ENCODE measurements at places on chromosomes 11 and 22.

GRCh38 chr22:36946421-36947158 lies 33.2 kb downstream of the CSF2RB start:
- no peak for DNase-seq

DNA sequence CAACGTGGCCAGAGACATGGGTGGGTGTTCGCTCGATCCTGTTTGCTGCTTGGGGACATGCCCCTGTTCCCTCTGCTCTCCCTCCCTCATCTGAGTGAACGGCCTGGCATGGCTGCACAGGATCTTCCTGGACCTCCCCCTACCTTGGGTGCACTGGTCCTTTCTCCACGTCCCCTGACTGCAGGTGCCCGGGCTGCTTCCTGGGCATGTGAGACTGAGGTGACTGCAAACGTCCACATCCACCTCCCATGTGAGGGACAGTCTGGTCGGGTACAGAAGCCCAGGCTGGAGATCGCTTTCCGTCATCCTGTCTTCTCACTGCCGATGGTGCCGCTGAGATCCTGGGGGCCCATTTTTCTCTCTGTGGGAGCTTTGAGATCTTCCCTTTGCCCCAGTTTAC lies 11.8 kb downstream of the SULT4A1 start:
- no peak for DNase-seq

GRCh38 chr11:64207256-64208085 lies 950 bp downstream of the FERMT3 start:
- DNase-seq: peak; percentile 74

DNA sequence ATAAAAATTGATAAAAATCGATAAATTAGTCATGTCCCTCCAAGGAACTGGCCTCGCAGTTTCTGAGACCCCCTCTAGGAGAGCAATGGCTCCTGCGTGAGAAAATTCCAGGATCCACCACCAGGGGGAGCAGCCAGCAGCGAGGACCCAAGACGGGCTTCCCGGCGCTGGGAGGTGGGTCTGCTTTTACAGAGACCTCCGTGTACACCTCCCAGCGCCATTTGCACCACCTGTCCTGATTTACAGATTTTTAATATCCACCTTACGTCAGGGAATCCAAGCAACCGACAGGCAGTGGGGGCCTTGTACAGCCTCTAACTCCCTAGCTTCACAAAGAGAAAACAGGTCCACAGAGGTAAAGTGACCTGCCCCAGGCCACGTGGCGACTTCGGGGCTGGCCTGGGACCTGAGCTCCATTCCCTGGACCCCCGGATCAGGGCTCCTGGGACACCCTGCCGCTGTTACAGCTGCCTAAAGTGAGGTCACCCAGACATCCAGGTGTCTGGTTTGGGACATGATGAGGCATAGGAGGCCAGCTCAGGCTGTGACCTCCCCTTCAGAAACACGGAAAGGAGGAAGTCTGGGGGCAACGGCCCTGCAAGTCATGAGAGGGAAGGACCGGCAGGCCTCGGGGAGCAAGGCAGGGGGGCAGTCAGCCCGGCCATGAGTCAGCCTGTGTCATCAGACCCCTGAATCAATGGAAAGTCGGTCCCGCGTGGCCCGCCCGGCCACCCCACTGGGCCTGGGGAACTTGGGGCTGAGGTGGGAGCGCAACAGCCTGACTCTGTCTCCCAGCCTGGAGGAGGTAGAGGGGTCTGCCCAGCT lies 3.5 kb downstream of the OSM start:
- DNase-seq: peak; percentile 81

DNA sequence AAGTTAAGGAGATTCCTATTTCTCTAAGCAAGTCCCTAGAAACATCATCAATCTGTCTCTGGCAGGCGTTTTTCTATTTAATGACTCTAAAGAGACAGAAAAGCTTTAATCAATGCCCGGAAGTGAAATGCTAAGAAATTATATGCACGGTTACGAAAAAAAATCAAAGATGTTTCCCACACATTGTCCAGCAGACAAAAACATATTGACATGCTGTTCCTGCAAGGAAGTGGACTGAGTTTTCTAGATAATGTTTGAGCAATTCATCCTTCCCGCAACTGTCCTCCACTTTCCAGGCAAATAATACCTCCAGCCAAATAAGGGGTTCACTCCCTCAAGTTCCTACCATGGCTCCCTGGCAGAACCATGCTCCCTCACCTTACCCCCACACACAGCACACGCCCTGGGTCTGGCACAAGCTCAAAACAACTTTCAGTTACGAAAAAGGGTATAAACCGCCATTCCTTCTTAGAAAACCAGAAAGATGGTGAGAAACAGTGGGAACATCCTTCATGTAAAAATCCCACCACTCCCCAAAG lies 29.6 kb downstream of the GALNT18 start:
- no peak for DNase-seq

DNA sequence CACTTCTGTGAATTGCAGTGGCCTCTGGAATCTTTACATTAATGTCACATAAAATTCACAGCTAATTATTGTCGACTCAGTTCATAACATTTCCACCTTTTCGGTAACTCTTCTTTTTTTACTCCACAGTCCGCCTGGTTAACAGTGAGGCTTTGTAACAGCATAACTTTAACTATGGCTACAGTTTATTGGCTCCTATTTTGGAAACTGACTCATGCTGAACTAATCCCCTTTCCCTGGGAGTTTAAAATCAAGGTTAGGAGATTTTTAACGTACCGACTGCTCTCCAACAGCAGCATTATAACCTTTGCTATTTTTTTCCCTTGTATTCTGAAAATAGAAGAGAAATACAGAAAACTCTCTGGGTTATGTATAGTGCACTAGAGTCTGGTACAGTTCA lies 3.2 kb upstream of the POGLUT3 start:
- DNase-seq: no peak

- no peak for DNase-seq
These were observed 24.1 kb downstream of the CLMP start for GRCh38 chr11:123170929-123171328.

DNA sequence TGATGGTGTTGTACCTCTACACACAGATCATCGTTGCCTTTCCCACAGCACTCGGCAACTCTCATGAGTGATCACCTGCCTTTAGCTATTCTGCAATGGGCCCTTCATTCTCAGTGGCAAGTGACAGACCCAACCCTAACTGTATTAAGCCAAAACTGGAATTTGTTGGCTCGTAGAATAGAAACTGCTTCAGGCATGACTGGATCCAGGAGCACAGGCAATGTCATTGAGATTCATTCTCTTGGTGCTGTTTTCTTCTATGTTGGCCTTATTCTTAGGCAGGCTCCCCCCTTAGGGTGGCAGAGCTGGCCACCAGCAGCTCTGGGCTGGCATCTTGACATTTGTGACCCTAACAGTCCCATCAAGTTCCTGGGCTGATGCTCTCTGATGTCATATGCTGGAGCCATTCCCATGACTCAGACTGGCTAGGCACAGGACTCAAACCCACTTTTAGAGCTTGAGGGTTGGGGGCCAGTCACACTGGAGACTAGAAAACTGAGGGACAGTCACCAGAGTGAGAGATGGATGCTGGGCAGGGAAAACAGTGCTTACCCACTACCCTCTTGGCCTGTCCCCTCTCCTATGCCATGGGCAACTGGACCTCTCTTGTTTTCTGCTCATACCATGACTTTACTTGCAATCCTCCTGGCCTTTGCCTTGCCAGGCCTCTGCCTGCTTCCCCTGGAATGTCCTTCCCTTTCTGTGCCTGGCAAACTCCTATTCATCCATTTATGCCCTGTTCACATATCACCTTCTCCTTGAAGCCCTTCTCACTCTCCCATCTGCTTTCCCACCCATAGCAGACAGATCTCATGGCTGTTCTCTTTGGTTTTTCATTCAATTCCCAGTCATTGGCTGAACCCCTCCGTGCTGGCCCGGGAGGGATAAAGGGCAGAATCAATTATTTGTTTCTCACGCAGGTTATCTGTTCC lies 7.1 kb upstream of the CDC42EP2 start:
- DNase-seq: no peak

- no peak for DNase-seq
These were observed 12.5 kb upstream of the PEX26 start for GRCh38 chr22:18065256-18065655.

GRCh38 chr11:10388574-10388973 lies 66.5 kb upstream of the AMPD3 start:
- DNase-seq: no peak

DNA sequence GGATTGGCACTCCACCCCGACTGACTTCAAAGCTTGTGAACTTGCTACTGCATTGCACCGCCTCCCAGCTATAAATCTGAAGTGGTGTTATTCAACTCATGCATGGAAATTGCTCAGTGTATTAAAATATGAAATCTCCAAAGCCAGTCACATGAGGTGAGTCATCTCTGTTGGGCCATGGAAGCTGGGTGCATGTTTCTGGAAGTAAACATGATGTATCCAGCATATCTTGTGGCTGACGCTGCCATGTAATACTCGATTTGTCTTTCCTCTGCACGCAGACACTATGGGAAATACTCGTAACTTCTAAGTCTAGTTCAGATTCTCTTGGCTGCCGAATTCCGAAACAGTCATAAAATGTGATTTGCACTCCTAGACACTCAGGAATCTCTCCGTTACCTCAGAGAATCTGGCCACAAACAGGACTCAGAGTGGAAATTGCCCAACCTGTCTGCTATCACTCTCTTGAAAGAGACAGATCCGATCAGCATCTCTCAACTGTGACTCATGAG lies 154.9 kb upstream of the MPPED2 start:
- peak; percentile 29 for DNase-seq

- DNase-seq: no peak
These were observed 5.5 kb downstream of the PRDX5 start for GRCh38 chr11:64323373-64323772.

- no peak for DNase-seq
These were observed 5.0 kb upstream of the PANX2 start for GRCh38 chr22:50165436-50166123.

GRCh38 chr11:103994518-103994917 lies 41.9 kb upstream of the DDI1 start:
- DNase-seq: no peak

- DNase-seq: no peak
These were observed at the start of gene DBX1 for GRCh38 chr11:20160425-20161229. DBX1 (minus strand) TSS chr11:20160475; CDS start chr11:20160324, 151 bp downstream.

- no peak for DNase-seq
These were observed 6.9 kb upstream of the PHOX2A start for GRCh38 chr11:72250661-72251464.
